GM06990 (cell line): ENCODE measurements at places on chromosomes 4 and X.

- no peak for DNase-seq
Measured at GRCh38 chr4:3481113-3481531, 18.0 kb downstream of the DOK7 start.

- peak; percentile 65 for DNase-seq
Measured at GRCh38 chr4:121272526-121272925, 108.3 kb downstream of the QRFPR start.

GRCh38 chr4:147843162-147843561 is 111.3 kb downstream of the ARHGAP10 start:
- no peak for DNase-seq

DNA sequence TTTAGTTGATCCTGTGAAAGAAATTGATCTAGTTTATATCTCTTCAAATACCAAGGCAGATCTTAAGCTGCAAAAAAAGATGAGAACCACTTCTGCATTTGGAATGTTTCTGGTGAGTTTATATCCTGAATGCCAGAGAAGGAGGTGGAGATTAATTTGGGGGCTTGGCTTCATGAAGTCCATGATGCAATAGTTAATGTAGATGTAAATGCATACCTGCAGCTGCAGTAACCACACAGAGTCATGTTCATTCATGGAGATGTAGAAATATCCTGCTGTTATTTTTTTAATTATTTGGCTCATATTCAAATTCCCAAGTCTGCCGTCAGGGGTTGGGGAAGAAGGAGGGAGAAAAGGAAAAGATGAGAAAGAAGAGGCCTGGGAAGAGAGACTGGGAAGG is at the start of gene SULT1E1:
Gene SULT1E1 (minus strand): TSS at position 94 of the 400 bp plus-strand sequence. CDS start 2,501 bp downstream, outside the sequence.
- DNase-seq: no peak

DNA sequence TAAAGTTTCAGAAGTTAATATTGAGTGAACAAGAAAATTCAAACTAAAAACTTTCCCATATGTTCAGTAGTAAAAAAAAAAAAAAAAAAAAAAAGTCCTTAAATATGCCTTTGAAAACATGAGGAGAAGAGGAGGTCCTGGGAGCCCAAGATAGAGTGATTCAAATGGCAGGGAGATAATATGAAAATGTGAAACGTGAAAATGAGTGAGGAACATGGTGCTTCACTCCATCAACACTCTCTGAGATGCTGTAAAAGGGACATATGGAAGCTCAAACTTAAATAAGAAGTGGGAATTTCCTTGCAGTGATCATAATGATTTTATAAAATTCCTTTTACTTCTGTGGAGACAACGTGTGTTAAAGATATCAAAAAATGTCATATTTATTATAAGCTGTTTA is 423.9 kb downstream of the PABPC4L start:
- DNase-seq: no peak

DNA sequence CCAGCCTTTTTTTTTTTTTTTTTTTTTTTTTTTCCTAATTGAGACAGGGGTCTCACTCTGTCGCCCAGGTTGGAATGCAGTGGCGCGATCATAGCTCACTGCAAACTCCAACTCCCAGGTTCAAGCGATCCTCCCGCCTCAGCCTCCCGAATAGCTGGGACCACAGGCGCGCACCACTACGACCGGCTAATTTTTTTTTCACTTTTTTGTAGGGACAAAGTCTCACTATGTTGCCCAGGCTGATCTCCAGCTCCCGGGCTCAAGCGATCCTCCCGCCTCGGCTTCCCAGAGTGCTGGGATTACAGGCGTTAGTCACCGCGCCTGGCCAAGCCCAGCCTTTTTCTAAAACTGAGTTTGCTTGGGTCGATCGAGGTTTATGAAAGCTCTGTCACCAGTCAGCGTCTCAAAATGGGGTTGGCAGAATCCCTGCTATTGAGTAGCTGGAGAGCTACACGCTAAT is 1.3 kb upstream of the OTUD5 start:
- DNase-seq: no peak

GRCh38 chrX:28997706-28998463 is 410.6 kb downstream of the IL1RAPL1 start:
- no peak for DNase-seq

DNA sequence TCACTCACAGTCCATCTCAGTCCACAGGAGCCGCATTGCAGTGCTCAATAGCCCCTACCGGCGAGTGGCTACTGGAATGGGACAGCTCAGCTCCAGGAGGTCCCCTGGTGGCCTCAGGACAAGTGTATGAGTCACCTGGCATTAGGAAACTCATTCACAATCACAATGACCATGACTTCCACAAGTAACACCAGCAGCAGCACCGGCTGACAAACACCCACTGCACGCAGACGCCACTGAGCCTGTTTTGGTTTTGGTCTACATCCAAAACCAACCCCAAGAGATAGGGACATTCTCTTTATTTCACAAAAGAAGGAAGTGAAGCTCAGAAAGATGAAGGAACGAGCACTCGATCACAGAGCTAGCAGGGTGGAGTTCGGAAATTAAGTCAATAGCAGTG is 8.1 kb downstream of the JAKMIP1 start:
- no peak for DNase-seq

DNA sequence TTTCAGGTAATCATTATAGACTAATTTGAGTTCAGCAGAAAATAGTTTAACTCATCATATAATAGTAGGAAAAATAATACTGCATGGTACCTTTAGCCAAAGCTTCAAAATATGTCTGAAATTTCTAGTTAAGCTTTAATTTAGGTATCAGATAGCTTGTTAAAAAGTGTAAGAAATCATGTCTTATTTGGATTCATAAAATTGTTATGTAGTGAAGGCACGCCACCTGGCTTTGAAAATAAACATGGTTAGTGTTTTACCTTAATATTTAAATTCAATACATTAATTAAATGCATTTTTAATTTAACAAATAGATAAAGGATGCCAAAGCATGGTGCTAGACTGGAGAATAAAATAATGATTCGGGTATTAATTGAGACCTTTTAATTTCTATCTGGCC is 211.4 kb downstream of the FSTL5 start:
- DNase-seq: no peak

GRCh38 chr4:95059663-95060062 is 301.9 kb downstream of the BMPR1B start:
- no peak for DNase-seq

DNA sequence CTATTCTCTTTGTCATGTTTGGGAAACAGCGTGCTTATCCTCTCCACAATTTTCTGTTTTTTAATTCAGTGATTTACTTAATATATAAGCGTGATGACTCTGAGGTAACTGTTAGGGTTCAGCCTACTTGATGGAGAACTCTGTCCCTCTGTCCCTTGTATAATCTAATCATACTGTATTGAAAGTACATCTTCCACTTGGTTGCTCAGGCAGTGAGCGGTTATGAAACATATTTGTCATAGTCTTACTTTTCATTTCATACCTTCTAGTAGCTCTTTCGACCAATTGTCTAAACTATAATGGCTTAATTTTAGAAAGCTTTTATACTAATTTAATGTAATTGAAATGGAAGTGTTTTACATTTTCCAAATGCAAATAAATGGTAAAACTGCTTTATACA is 469.0 kb downstream of the TLL1 start:
- no peak for DNase-seq

- no peak for DNase-seq
Measured at GRCh38 chrX:37076983-37077382, 68.8 kb downstream of the FAM47C start.

- DNase-seq: peak; percentile 70
Measured at GRCh38 chr4:1726146-1726934, 5.0 kb downstream of the TACC3 start.

DNA sequence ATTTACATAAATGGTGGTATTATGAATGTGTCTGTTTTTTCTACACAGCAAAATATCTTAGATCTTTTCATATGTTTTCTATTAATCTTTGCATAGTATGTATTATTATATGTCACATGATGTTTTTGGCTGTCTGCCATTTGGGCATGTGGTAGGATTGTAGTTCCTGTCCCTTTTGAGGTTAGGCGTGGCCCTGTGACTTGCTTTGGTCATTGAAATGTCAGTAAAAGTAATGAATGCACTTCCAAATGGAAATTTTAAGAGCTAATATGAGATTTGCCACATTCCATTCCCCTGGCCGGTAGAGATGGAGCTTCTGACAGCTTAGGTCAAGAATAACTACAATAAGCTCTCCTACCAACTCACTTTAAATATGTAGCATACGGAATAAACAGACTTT is 45.1 kb downstream of the JADE3 start:
- no peak for DNase-seq

DNA sequence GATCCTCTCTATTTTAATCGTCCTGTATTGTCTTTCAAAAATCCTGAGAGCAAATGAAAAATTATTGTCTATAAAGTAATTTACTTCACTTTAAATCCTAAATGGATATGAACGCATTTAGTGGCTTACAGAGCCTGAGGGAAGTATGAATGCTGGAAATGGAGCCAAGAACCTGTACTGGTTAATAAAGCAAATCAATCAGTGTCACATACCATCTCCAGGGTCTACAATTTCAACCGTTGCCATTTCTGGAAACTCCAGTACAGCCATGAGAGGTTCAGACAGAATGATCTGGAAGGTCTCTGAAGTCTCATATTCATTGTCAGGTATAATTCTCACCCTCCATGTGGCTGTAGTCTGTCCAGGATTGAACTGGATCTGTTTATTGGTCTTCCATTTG is 76.6 kb downstream of the FREM3 start:
- DNase-seq: no peak

DNA sequence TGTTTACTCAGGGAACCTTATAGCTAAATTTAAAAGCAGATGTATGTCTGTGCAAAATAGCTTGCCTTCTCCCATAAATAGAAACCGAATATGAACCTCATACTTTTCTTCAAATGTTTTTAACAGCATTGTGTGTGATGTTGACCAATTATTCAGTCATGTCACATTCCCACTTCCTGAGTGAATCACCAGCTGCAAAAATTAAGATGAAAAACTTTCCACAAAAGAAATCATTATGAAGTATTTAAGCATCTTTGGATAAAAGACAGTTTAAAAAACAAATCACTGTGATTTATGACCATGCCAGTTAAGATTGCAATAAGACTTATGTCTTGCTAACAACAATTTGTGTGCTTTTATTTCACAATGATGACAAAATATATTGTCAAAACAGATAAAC is 220.1 kb downstream of the PDGFC start:
- no peak for DNase-seq

DNA sequence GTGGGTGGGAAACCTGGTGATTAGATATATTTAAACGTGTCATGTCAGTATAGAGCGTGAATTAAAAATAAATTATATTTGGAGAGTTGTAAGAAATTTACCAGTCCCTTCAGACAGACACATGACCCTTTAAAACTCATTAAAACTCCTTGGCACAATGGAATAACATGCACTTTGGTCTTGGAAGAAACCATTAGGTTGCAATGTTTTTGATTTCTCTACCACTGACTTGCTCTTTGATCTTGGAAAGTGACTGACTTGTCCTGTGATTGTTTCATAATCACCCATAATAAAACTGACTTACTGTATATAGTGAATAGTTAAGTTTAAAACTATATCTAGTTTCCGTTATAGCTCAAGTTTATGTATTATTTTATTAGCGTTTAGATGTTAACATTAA is 35.8 kb downstream of the FHL1 start:
- no peak for DNase-seq

DNA sequence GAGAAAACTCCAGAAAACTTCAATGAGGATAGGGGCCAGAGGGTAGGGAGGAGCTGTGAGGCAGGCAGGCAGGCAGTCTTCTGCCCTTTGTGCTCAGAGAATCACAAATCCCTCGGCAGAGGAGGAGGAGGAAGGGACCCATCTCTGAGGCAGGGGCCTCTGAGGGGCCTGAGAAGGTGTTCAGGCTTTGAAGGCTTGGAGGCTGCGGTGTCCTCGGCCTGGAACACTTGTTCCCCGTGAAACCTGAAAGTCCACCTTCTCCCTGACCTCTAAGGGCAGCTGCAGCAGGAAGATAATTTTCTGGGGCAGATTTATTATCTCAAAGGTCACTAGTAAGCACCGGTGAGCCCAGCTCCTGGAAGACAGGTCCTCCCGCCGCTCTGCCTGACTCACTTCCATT is 200.3 kb upstream of the BCOR start:
- DNase-seq: no peak

GRCh38 chr4:81751531-81752289 is 280.0 kb upstream of the RASGEF1B start:
- DNase-seq: no peak

- DNase-seq: no peak
Measured at GRCh38 chrX:123331349-123331748, 147.3 kb downstream of the GRIA3 start.

- DNase-seq: no peak
Measured at GRCh38 chr4:123587983-123588494, 191.4 kb downstream of the SPRY1 start.

GRCh38 chr4:22414833-22415232 is 101.0 kb downstream of the ADGRA3 start:
- no peak for DNase-seq

DNA sequence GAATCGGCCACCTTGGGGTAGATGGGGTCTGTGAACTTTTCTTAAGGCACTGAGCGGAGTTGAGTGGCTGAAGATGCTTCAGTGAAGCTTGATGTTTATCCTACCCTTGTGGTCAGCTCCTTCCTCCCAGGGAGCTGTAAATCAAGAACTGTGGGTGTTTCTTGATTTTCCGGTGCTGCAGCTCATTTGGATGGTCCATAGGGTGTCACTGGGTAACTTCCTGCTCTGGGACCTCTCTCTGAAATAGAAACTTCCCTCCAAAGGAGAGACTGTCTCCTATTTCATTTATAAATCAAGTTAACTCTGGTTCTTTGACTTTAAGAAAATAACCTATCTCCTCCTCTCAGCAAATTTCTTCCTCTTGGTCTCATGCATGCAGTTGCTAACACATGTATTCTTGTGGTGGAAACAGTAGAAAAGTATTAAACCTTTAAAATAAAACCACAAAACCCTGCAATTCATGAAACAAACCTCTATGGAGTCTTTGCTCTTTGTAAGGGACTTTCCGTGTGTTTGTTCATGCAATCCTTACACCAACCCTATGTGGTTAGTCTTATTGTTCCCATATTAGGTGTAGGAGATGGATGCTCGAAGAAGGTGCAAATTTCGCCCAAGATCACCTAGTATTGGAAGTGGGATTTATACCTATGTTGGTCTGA is 110.3 kb downstream of the SHROOM3 start:
- DNase-seq: no peak

GRCh38 chr4:106629268-106629625 is 260.7 kb upstream of the GIMD1 start:
- no peak for DNase-seq

GRCh38 chrX:2610246-2611170 is 80.6 kb upstream of the CD99 start:
- no peak for DNase-seq

- no peak for DNase-seq
Measured at GRCh38 chrX:17635231-17635630, 102.1 kb upstream of the SCML1 start.

DNA sequence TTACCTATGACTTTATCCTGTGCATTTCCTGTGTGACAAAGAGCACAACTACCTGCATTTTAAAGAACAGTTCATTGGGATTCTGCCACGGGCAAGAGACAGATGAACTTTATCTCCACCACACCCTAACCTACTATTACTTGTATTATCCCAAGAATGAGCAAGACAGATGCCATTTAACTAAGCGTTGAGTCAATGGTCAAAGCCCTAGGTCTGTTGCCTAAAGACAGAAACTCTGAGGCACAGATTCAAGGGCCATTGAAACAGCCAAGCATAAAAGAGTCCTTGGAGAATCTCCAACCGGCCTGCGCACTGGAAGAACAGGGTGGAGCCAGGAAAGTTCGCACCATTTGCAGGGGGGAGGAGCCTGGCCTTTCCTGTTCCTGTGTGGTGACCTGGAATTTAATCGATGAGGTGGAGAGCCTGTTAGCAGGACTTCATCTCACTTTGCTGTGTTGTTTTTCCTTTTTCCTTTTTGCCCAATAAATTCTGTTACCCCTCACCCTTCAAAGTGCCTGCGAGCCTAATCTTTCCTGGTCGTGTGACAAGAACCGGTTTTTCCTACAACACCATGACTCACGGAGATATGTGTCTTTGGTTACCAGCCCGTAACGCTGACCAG is 146.4 kb upstream of the DIAPH2 start:
- no peak for DNase-seq
